ENCODE measurements at places on chromosomes 2 and 18.

GRCh38 chr2:444937-445884 lies 157.3 kb upstream of the ALKAL2 start:
- DNase-seq = no peak

DNA sequence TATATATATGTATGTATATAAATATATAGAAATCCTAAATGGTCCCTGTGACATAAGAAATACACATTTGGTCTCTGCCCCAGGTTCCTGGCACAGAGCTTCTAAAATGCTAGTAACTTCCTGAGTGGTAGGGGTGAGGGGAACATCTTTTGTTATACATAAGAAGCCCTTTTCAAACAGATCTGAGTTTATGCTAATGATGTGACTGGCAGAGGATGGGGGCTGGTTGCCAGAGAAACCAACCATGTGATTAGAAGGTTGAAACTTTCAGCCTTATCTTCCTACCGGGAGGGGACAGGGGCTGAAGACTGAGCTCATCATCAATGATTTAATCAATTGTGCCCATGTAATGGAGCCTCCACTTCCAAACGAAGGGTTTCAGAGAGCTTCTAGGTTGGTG lies 16.3 kb downstream of the MFSD2B start:
- DNase-seq = no peak

GRCh38 chr2:134866498-134867099 lies 28.2 kb downstream of the ACMSD start:
- no peak for DNase-seq

GRCh38 chr2:215878476-215879063 lies 134.8 kb downstream of the MREG start:
- DNase-seq = no peak

DNA sequence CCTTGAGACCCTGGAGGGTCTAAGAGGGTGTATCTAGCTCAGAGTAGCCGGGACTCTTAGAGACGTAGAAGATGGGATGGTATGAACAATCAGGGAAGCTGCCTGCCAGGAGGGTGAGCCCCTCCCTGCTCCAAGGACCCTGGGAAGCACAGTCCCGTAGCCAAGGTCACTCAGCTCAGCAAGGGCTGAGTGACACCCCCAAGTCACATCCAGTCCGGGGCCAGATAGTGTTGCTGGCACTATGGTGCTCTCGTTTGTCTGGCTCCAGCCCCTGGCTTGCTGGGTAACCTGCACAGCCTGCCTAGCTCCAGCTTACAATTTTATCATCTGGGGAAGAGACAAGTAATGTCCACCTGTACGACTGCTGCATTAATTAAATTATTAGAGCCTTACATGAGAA lies 22.3 kb downstream of the REEP1 start:
- DNase-seq = no peak

- DNase-seq = peak; percentile 16
Observed at GRCh38 chr18:9082711-9083510, 19.6 kb upstream of the NDUFV2 start.

DNA sequence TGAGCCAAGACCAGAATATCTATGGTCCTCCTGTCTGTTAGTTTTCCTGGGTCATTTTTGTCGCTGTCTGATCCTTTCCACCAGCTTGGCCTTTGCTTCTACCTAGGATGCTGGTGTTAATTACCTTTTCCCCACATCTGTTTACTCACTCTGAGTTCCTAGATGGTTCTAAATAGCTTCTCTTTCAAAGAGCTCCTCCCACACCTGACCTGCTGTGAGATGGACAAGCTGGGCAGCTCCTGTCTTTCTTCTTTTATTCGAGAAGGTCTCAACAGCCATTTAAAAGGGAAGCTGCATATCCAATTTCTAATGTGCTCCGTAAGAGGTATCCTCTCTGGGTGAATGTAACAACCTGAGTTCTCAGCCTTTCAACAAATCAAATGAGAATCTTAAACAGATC lies 156.2 kb downstream of the HRH4 start:
- DNase-seq = no peak

GRCh38 chr2:23385351-23385747 lies 370 bp downstream of the KLHL29 start:
- no peak for DNase-seq

- DNase-seq = no peak
Observed at GRCh38 chr2:223097888-223098383, 45.9 kb downstream of the KCNE4 start.

GRCh38 chr2:64192125-64192479 lies 47.9 kb upstream of the PELI1 start:
- no peak for DNase-seq

All from activated T-cell treated with anti-CD3 and anti-CD28 coated beads for 1 hour (primary cell).